Activated T-helper 2 cell treated with anti-CD3 and anti-CD28 coated beads, Interferon-gamma antibody, Interleukin-2, Interleukin-4, amounts not matched to agents 10 μg/mL and 5 μg/mL and 100 μg/mL, durations not matched to agents 14 hours and 24 hours and 36 hours (primary cell): ENCODE measurements at places on chromosomes 11 and 22.
A peak's percentile ranks its signal among the peaks of the same experiment; 100 is the strongest.

- no peak for DNase-seq
- no peak overlapping the region for H3K4me3 ChIP-seq
- H3K4me1 ChIP-seq: no peaks in the 10 kb centered on the region
- H3K27me3 ChIP-seq: no peaks in the 10 kb centered on the region
These were observed 51.7 kb downstream of the TECTA start for GRCh38 chr11:121152764-121153163.

GRCh38 chr22:43482318-43482625, 70.5 kb downstream of the MPPED1 start:
- H3K36me3 ChIP-seq: no peaks in the 10 kb centered on the region
- H3K4me1 ChIP-seq: peaks cover 4% of the 10 kb centered on the region
- no peak overlapping the region for H3K27ac ChIP-seq
- no peak for DNase-seq
- no peaks in the 10 kb centered on the region for H3K27me3 ChIP-seq
- no peak overlapping the region for H3K4me3 ChIP-seq

GRCh38 chr11:83816572-83817187, 530.5 kb upstream of the CCDC90B start:
- no peak overlapping the region for H3K27ac ChIP-seq
- H3K36me3 ChIP-seq: no peaks in the 10 kb centered on the region
- H3K27me3 ChIP-seq: peaks cover 2% of the 10 kb centered on the region
- no peaks in the 10 kb centered on the region for H3K4me1 ChIP-seq

- DNase-seq: no peak
- H3K4me3 ChIP-seq: no peak overlapping the region
- H3K27ac ChIP-seq: no peak overlapping the region
- no peaks in the 10 kb centered on the region for H3K36me3 ChIP-seq
- no peaks in the 10 kb centered on the region for H3K27me3 ChIP-seq
- H3K4me1 ChIP-seq: no peaks in the 10 kb centered on the region
These were observed 69.0 kb downstream of the LARGE1 start for GRCh38 chr22:33851240-33851639.

- H3K4me3 ChIP-seq: no peak overlapping the region
- peak overlapping the region; percentile 63 for H3K27ac ChIP-seq
- peaks cover 80% of the 10 kb centered on the region for H3K4me1 ChIP-seq
- H3K36me3 ChIP-seq: peaks cover 25% of the 10 kb centered on the region
These were observed 26.0 kb downstream of the IL10RA start for GRCh38 chr11:118012083-118012669.

DNA sequence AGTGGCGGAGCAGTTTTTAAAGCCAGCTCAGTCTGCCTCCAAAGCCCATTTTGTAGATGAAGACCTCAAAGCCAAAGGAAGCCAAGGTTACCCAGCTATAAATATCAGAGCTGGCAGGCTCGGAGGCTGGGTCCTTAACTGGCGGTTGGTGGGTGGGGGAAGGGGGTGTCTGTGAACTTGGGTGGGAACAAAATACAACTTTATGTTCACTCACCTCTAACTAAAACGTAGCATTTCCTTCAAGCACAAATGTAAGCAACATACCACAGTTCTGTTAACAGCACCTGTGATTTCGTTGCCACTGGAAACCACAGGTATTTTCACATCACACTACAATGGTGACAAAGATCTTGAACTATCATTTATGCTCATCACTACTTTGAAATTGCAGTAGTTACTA, 99.7 kb upstream of the SYT13 start:
- H3K4me1 ChIP-seq: peaks cover 12% of the 10 kb centered on the region
- H3K27me3 ChIP-seq: peaks cover 33% of the 10 kb centered on the region
- no peaks in the 10 kb centered on the region for H3K36me3 ChIP-seq

DNA sequence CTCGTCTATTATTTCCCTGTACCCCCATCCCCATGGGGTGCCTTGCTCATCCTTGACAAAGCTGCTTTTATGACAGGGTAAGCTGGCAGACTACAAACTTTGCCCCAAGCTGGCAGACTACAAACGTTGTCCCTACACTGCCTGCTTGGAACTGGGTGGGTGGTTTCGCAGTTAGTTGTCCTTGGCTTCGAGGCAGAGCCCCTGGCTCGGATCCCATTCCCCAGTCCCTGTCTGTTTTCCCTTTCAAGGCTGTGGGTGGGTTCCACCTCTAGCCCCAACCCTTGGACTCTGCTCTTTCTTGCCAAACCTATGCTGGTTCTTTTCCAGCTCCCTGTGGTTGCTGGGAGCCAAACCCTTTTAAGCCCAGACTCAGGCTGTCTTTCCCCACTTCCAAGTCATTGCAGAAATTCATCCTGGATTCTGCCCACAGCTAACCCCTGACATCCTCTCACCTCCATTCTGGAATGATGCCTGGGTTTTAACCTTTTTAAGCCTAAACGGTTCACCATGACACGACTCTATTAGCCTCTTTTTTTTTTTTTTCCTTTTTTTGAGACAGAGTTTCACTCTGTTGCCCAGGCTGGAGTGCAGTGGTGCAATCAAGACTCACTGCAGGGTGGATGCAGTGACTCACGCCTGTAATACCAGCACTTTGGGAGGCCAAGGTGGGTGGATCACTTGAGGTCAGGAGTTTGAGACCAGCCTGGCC, 9.2 kb upstream of the RBM14 start:
- H3K36me3 ChIP-seq: peaks cover 11% of the 10 kb centered on the region
- no peak overlapping the region for H3K4me3 ChIP-seq
- H3K4me1 ChIP-seq: peaks cover 15% of the 10 kb centered on the region
- no peaks in the 10 kb centered on the region for H3K27me3 ChIP-seq

DNA sequence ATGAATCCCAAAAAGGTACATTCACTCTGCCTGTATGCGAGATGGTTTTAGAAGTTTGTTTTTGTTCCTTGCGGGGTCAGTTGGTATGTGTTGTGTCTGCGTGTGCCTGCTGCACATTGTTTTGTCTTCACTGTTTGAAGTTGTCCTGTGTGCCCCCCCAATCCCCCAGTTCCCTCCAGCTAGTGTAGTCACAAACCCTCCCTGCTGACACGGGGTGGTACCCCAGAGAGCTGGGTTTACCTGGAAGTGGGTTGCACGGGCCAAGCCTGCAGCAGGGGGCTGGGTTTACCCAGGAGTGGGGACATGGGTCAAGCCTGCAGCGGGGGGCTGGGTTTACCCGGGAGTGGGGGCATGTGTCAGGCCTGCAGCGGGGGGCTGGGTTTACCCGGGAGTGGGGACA, 22.2 kb downstream of the CTTN start:
- no peak overlapping the region for H3K4me3 ChIP-seq
- H3K27me3 ChIP-seq: no peaks in the 10 kb centered on the region
- H3K27ac ChIP-seq: no peak overlapping the region

DNA sequence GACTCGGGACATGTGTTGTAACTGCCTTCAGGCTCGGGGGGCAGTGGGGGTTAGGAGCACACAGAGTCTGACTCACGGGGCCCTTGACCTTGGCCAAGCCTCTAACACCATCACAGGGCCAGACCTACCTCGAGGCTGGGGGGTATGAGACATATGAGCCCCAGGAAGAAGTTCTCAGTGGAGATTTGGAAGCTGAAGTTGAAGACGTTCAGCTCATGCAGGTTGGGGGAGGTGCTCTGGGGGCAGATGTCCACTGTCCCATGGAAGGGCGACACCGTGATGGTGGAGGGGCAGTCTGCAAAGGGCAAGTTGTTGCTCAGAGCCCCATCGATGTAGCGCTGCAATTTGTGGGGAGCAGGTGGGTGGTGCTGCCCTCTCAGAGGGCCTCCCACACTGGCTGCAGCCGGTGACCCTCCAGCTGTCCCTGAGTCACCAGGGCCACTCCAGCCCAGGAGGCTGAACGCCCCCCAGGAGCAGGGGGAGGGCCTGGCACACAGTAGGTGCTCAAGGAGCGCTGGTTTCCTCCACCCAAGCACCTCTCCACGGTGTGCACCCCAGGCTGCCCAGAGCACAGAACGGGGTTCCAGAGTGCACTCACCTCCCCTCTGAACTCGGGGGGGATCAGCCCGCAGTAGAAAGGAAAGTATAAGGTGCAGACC, 2.5 kb downstream of the PNPLA5 start:
- H3K4me1 ChIP-seq: no peaks in the 10 kb centered on the region
- no peaks in the 10 kb centered on the region for H3K36me3 ChIP-seq
- no peak overlapping the region for H3K27ac ChIP-seq
- peaks cover 28% of the 10 kb centered on the region for H3K27me3 ChIP-seq
- no peak overlapping the region for H3K4me3 ChIP-seq

GRCh38 chr11:86934926-86935579, 20.1 kb downstream of the FZD4 start:
- no peak overlapping the region for H3K4me3 ChIP-seq
- no peaks in the 10 kb centered on the region for H3K36me3 ChIP-seq
- H3K27ac ChIP-seq: no peak overlapping the region
- H3K27me3 ChIP-seq: peaks cover 6% of the 10 kb centered on the region
- no peaks in the 10 kb centered on the region for H3K4me1 ChIP-seq

GRCh38 chr11:95150956-95151684, 61.5 kb downstream of the ENDOD1 start:
- peak; percentile 89 for DNase-seq
- peak overlapping the region; percentile 87 for H3K4me3 ChIP-seq
- peaks cover 1% of the 10 kb centered on the region for H3K36me3 ChIP-seq
- peak overlapping the region; percentile 92 for H3K27ac ChIP-seq
- no peaks in the 10 kb centered on the region for H3K27me3 ChIP-seq
- peaks cover 51% of the 10 kb centered on the region for H3K4me1 ChIP-seq

DNA sequence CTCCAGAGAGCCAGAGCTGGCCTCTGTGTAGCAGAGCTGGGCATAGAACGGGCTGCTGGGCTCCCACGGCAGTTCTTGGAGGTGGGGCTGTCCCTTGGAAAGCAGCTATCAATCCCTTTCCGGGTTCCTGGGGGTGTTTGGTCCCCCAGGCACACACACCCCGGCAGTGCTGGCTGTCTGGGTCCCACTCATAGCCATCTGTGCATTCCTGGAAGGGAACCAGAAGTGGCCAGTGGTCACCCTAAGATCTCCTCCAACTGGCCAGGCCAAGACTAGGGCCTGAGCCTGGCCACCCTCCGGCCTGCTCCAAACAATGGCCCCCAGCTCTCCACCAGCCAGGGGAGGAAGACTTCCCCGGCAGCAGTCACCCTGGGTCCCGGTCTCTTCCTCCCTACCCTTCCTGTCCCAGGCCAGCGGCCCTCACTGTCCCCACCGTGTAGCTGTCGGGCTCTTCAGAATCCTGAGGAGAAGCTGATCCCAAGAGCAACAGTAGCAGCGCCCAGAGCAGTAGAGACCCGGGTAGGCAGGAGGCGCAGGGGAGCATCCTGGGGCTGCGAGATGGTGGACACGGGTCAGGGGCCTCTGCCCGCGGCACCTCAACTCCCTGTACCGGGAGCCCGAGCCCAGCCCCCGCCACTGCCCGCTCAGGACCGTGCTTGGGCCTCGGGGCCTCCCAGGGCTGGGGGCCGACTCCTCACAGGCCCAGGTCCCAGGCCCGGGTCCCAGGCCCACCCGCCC, 620 bp downstream of the EFEMP2 start:
- peaks cover 13% of the 10 kb centered on the region for H3K4me1 ChIP-seq
- H3K36me3 ChIP-seq: peaks cover 15% of the 10 kb centered on the region
- peak overlapping the region; percentile 43 for H3K4me3 ChIP-seq

GRCh38 chr11:63716046-63716445, 34.7 kb downstream of the RTN3 start:
- H3K36me3 ChIP-seq: peaks cover 8% of the 10 kb centered on the region
- H3K4me1 ChIP-seq: peaks cover 3% of the 10 kb centered on the region
- no peak for DNase-seq
- no peaks in the 10 kb centered on the region for H3K27me3 ChIP-seq
- H3K4me3 ChIP-seq: no peak overlapping the region

DNA sequence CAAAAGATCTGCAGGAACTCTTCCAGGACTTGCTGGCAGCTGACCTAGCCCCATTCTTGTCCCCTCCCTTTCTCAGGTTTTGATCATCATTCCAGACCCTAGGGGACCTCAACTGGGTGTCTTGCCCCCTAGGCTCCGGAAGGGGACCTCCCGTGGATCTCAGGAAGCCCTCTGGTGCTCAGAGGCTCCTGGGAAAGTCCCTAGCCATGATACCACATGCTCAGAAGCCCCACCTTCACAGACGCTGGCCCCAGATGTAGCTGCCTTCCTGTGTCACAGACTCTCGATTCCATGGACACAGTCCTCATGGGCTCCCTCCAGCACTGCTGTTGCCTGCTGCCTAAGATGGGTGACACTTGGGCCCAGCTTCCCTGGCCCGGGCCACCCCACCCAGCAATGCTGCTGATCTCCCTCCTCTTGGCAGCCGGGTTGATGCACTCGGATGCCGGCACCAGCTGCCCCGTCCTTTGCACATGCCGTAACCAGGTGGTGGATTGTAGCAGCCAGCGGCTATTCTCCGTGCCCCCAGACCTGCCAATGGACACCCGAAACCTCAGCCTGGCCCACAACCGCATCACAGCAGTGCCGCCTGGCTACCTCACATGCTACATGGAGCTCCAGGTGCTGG, at the start of gene LRRC55:
TSS of gene LRRC55 (plus strand) at position 276 of the 628 bp plus-strand sequence. CDS start at position 346, 70 bp downstream.
- no peak for DNase-seq
- no peaks in the 10 kb centered on the region for H3K4me1 ChIP-seq
- H3K27ac ChIP-seq: no peak within 1 kb of the TSS
- H3K27me3 ChIP-seq: peaks cover 24% of the 10 kb centered on the region

DNA sequence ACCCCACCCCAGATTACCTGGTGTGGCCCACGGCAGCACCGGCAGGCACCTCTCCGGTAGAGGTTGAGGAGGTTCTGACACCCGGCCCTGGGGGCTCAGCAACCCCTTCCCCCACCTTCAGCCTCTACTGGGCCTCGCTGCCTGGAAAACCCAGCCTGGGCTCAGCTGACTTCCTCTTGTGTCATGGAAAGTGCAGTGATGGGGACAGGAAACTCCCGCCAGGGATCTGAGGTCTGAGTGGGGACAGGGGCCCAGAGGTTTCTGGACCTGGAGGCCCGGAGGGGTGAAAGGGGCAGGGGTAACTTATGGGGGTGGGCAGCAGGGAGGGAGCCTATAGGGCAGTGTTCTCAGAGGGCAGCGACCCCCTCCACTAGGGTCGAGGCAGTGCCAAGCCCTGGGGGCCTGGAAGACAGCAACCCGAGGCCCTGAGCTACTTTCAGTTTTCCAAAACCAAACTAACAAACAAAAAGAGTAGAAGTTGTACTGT, 10.0 kb upstream of the CD5 start:
- DNase-seq: peak; percentile 62
- peak overlapping the region; percentile 94 for H3K4me3 ChIP-seq
- peak overlapping the region; percentile 99 for H3K27ac ChIP-seq
- H3K27me3 ChIP-seq: no peaks in the 10 kb centered on the region

DNA sequence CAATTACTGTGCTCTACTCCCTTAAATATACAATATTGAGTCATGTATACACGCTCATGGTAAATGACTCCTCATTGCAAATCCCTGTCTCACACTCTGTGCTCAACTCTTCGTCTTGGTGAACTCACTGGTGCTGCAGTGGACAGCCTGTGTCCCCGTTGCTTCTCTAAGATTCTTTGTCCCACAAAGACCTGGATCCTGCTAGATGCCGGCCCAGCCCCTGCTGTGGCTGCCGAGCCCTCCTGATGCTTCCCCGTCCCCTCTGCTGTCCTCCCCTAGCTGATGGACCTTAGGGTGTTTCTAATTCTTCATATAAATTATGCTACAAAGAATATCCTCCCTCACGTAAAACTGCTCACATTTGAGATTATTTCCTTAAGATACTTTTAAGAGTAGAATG, 5.5 kb downstream of the APOL2 start:
- peaks cover 92% of the 10 kb centered on the region for H3K36me3 ChIP-seq
- no peak overlapping the region for H3K4me3 ChIP-seq
- H3K4me1 ChIP-seq: peaks cover 39% of the 10 kb centered on the region
- DNase-seq: no peak
- no peak overlapping the region for H3K27ac ChIP-seq
